ENCODE measurements at places on chromosomes 3 and 15.

DNA sequence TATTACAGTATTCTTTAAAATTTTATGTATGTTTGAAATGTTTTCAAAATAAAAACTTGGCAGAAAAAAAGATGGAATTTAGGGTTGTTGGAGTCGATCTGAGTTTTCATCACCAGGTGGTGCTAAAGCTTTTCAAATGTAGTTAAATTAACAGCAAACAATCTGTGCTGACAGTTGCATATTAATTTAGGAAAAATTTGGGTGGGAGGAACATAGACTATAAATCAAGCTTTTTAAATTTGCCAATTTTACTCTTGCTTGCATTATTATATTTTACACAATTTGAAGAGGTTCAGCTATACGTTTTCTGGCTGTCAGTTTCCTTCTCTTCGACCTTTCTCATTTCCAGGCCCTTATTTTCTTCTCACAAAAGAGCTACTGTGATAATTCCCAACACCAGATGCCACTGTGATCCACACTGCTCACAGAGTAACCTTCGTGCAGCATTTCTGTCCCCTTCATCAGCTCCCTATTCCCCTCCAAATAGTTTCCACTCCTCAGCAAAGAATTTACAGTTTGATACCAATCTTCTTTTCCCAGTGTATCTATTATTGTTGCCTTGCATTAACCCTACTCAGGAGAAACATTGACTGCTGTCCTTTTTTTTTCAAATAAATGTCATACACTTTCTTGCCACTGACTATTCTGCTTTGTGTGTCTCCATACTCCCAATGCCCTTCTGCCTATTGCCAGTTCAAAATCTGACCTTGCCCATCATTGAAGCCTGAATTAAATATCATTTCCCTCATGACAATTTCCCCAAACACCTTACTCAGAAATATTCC lies 53.4 kb upstream of the EIF5A2 start:
- DNase-seq = no peak

DNA sequence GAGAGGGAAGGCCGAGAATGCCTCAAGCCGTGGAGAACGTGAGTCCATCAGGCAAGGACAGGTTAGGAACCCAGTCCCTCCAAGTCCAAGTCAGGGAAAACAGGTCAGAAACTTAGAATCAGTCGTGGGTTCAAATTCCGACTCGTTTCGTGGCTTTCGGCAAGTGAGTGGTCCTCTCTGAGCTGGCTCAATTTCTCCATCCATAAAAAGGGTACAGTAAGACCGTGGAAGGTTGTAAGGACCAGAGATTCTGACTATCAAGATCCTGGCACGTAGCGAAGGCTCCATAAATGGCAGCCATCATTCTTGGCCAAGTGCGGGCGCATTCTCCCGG lies 604 bp upstream of the MED12L start:
- DNase-seq = no peak

DNA sequence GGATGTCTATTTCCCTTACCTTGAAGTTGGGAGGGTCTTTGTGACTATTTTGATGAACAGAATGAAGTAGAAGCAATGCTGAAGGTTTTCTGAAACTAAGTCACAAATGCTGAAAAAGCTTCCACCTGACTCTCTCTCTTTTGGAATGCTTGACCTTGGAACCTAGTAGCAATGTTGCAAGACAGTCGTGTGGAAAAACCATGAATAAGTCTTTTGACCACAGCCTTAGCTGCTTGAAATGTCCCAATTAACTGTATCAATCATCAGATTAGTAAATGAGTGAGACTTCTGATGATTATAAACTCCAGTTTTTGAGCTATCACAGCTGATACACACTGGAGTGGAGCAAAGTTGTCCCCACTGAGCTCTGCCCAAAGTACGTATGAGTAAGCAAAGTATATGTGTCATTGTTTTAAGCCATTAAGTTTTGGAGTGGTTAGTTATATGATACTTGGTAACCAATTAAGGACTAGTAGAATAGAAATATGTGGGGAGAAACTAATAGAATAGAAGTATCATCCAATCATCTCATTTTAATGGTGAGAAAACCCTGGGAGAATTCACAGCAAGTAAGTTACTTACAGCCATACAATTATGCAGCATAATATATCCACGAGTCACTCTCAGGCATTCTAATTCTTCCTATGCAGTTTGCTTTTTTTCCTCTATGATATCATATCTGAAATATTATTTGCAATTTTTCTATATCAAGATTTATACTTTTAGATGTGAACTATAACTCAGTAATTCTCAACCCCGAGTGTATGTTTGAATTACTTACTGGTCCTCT lies 1010.6 kb downstream of the ROBO2 start:
- DNase-seq = peak; percentile 28

DNA sequence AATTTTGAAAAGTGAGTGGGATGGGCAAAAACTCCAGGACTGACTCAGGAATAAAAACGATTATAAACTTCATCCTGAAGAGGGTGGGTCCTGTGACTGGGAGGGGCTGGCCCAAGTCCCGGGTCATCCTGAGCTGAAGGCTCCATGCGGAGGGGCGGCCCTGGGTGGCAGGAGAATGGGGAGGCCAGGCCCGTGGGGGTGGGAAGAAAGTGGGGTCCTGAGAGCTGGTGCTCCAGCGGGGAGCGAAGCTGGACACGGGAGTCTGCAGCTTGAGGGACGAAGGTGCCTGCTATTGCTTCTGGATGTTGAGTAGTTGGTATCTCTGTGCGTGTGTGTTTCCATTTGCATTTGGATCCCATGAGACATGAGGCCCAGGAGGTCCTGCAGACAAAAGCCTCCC lies 4.7 kb upstream of the OCA2 start:
- no peak for DNase-seq

- no peak for DNase-seq
Observed at GRCh38 chr3:139325551-139325950, 18.3 kb upstream of the MRPS22 start.

GRCh38 chr15:84924077-84924731 lies 39.7 kb downstream of the SLC28A1 start:
- DNase-seq = no peak

DNA sequence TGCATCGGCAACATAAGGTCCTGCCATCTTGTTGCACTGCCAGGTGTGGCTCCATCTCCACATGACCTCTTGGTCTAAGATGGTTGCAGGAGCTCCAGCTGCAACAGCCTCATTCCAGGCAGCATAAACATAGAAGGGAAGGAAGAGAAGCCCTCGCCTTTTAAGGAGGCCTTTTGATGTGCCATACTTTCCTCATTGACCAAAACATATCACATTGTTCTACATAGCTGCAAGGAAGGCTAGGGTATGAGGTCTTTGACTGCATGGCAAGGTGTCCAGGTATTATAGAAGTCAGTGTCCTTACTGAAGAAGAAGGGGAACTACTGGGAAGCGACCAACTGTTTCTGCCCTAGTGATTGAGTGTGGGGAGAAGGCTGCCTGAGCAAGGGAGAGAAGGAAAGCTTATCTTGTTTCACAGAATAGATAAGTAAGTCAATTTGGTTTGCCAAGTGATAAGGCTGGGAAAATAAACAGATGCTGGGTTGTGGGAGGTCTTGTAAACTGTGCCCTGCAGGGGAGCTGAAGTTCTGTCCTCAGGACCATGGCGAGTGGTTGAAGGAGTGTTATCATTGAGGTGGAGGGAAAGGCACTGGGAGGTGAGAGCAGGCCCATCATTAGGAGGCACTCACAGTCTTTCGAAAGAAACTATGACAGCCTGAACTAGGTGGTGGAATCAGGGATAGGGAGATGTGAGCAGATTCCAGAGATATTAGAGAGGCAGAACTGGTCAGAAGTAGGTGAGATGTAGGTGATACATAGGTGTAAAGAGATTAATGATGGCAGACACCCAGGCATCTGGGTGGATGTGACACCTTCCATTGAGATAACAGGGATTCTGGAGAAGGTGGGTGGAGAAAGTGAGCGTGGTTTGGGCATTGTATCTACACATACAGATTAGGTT lies 93.8 kb upstream of the IGF1R start:
- no peak for DNase-seq

- no peak for DNase-seq
Observed at GRCh38 chr15:57795261-57795660, 88.7 kb downstream of the POLR2M start.

DNA sequence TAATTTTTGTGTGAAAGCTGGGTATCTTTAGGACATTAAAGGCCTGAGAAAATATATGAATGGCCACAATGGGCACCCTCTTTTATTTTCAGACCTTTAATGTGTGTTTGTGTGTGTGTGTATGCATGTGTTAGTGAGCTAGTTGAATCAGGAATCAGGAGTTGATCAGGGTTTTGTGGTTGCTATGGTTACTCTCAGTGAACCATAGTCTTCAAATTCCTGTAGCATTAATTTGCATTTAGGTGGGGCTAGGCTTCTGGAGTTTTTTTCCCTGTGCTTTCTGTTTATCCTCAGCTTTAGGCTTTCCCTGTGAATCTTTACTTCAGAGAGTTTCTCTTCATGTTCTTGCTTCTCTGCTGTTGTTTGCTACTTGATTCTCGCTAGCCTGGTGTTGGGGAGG lies 122.0 kb upstream of the ONECUT1 start:
- DNase-seq = no peak

All from retinal pigment epithelial cell (primary cell).